ENCODE measurements at places on chromosomes 2 and 18. TPM values are rescaled to one million over a fixed set of nuclear protein-coding genes. Genes with fewer than 3 reads are reported as not detected.

- no peaks in the 10 kb centered on the region for H3K4me1 ChIP-seq
- DNase-seq, result no peak
- H3K4me3 ChIP-seq, result no peak overlapping the region
- peaks cover 4% of the 10 kb centered on the region for H3K27me3 ChIP-seq
- no peaks in the 10 kb centered on the region for H3K36me3 ChIP-seq
Measured at GRCh38 chr2:171238946-171239345, 78.3 kb upstream of the TLK1 start.

PROKR1 gene
- 0.38 TPM for total RNA-seq

DNA sequence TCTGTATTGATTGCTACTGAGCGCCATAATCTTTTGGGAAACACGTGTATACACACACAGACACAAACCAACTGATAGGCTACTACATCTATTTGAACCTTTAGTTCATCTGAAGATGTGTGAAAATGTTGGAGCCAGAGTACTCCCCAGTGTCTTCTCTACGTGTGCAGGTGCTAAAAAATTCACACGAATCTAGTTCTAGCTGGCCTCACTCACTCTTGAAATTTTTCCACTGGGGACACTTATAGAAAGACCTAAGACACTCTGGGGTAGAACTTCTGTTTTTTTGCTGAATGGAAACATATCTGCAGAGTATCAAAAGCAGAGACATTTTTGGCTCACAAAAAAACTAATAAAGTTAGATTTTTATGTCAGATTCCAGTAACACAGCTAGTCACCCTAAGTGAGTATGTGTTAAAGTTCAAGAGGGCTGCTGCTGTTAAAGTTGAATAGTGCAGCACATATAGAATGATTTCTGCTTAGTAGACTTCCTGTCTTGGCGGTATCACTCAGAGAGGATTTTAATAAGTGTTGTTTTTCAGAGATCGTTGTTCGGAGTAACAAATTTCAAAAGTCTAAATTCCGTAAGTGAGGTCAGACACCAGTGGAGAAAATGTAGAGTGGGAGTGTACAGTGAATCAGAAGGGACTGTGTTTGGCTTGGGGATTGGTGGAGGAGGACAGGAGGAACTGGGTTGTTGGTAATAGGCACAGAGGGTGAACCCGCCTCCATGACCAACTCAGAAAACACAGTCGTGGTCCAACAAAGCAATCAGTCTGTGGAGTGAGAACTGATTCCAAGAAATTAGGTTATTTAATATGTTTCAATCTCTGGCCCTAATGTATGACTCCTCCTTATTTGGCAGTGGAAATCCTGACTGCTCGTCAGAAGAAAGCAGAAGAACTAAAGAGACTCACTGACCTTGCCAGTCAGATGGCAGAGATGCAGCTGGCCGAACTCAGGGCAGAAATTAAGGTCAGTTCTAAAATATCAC lies 43.1 kb downstream of the KCTD18 start:
- H3K27me3 ChIP-seq, result peaks cover 3% of the 10 kb centered on the region
- no peak for DNase-seq
- H3K4me1 ChIP-seq, result no peaks in the 10 kb centered on the region

LRATD1 gene
- total RNA-seq, result 37.6 TPM

DNA sequence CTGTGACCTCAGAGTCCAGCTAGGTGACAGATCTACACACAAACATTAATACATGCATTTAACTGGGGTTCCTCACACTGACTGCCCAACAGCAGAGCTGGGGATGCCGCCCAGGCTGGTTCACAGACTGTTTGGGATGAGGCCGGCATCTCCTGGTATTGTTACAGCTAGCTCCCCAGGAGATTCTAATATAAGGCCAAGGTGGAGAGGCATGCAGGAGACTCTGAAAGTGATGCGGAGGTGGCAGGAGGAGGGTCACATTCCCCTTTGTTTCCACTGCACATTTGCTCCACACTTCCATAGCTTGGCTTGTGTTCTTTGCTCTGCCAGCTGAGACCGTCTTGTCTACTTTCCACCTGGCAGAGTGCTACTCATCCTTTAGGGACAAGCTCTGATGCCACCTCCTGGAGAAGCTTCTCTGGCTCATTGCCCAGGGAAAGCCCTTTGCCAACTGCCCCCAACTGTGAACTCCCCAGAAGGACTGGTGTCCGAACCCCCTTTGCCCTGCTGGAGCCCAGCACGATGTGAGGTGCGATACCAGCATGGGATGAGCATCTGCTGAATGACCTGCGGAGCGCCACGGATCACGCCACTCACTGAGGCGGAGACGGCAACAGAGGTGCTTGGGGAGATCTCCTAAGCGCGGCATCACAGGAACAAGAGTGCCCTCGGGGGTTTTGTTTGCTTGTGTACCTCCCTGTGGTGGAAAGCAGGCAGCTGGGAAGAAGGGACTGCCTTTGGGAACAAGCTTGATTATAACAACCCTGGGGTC lies 88.8 kb downstream of the UXS1 start:
- no peak overlapping the region for H3K4me3 ChIP-seq
- H3K27me3 ChIP-seq, result no peaks in the 10 kb centered on the region
- H3K27ac ChIP-seq, result no peak overlapping the region

NEU4 gene
- total RNA-seq, result 0.33 TPM

FAM124B gene
- 269 TPM for total RNA-seq

DNA sequence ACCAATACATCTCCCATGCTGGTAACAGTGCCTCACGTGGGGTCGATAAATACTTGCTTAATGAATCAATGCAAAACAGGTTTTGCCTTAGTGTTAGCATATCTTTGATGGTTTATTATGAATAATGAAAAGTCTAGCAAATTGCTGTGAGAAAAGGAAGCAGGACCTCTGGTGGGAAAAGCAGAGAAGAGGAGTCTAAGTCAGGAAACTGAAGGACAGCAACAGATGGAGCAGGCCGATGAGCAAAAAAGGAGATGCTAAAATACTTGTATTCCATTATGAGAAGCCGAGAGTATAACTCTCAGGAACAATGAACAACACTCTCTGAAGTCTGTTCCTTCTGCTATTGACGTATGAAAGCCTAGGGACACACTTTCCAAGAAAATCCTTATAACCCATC lies 555.2 kb upstream of the KLHL29 start:
- no peak for DNase-seq
- peaks cover 1% of the 10 kb centered on the region for H3K27me3 ChIP-seq
- H3K4me3 ChIP-seq, result no peak overlapping the region

GRCh38 chr2:188485496-188485895 lies 193.8 kb downstream of the GULP1 start:
- no peaks in the 10 kb centered on the region for H3K36me3 ChIP-seq
- H3K27ac ChIP-seq, result no peak overlapping the region
- H3K27me3 ChIP-seq, result no peaks in the 10 kb centered on the region
- no peaks in the 10 kb centered on the region for H3K4me1 ChIP-seq
- DNase-seq, result no peak

DNA sequence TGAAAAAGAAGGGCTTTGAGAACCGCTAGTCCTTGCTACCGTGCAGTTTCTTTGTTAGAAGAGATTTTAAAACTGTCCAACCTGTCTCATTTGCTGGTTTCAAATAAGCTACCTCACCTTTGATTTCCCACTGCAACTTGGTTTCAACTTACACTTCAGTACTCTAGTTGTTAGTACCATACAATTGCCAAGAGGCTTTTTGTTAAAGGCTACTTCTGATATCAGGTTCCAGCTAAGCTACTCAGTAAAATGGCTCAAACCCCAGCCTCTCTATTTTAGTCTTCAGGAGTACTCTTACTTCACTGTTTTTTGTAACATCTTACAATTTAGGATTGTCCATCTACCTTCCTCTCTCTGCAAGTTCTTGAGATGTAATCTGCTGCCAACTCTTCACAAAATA lies 91.6 kb downstream of the INO80D start:
- peaks cover 2% of the 10 kb centered on the region for H3K4me1 ChIP-seq
- no peak overlapping the region for H3K27ac ChIP-seq
- no peak for DNase-seq
- H3K4me3 ChIP-seq, result no peak overlapping the region

ZSWIM2 gene
- total RNA-seq, result not detected

DNA sequence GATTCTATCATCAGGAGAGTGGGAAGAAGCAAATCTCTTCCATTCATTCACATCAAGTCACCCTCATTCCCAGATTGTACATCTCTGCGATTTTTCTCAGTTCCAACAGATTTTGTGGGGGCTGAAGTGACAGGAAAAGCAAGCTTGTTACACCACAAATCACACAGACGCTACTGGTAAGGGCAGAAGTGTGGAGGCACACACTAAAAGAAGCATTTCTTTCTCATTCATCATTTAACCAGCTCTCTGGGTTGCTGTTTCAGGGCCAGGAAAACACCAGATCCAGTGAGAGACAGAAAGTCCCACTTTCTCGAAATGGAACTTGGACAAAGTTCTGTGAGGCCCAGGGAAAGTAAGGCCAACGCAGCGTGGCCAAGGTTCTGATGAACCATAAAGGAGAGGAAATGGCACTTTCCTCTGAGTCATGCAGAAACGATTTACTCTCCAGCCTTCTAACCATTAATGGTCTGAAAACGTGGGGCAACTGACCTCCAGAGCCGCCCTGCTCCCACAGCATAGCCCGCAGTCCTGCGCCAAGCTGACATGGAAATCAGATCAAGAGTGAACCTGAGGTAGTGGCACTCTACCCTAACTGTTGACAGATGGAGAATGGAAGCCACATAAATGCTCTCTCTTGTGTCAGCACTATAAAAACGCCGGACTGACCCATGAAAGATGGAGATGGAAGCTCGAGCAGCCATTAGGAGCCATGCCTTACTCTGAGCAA lies 191.0 kb downstream of the C1D start:
- no peak for DNase-seq
- H3K4me1 ChIP-seq, result peaks cover 8% of the 10 kb centered on the region
- H3K4me3 ChIP-seq, result no peak overlapping the region
- peaks cover 5% of the 10 kb centered on the region for H3K27me3 ChIP-seq
- no peaks in the 10 kb centered on the region for H3K36me3 ChIP-seq
- no peak overlapping the region for H3K27ac ChIP-seq

GRCh38 chr2:15506229-15506819 lies 54.8 kb downstream of the NBAS start:
- peaks cover 16% of the 10 kb centered on the region for H3K4me1 ChIP-seq
- H3K36me3 ChIP-seq, result peaks cover 8% of the 10 kb centered on the region
- H3K27me3 ChIP-seq, result peaks cover 2% of the 10 kb centered on the region
- no peak for DNase-seq

GRCh38 chr2:65577654-65578053 lies 145.3 kb upstream of the SPRED2 start:
- no peak for DNase-seq
- H3K4me1 ChIP-seq, result peaks cover 30% of the 10 kb centered on the region
- H3K27ac ChIP-seq, result no peak overlapping the region
- H3K36me3 ChIP-seq, result no peaks in the 10 kb centered on the region
- no peaks in the 10 kb centered on the region for H3K27me3 ChIP-seq
